Activated naive CD4-positive, alpha-beta T cell treated with anti-CD3 and anti-CD28 coated beads, Interleukin-2, amount 10 ng/mL, durations not matched to agents 7 days and 5 days (primary cell): ENCODE measurements at places on chromosomes 13 and 19.

DNA sequence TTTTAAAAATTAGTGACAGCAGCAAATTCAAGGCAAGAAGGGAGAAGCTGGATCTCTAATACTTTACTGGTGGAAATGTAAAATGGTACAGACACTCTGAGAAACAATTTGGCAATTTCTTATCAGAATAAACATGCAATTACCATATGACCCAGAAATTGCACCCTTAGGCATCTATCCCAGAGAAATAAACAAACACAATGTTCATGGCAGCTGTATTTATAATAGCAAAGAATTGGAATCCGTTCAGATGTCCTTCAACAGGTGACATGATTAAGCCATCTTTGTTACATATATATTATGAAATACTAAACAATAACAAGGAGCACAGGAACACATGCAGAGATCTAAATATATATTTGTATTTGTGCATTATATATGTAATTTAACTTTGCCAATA is 756.5 kb downstream of the SLITRK1 start:
- no peaks in the 10 kb centered on the region for H3K27me3 ChIP-seq
- no peak for DNase-seq
- H3K4me3 ChIP-seq = no peak overlapping the region

- no peaks in the 10 kb centered on the region for H3K4me1 ChIP-seq
- H3K27ac ChIP-seq = no peak overlapping the region
- no peaks in the 10 kb centered on the region for H3K36me3 ChIP-seq
- H3K27me3 ChIP-seq = no peaks in the 10 kb centered on the region
- DNase-seq = no peak
Observed at GRCh38 chr13:80379245-80379644, 38.3 kb upstream of the SPRY2 start.

DNA sequence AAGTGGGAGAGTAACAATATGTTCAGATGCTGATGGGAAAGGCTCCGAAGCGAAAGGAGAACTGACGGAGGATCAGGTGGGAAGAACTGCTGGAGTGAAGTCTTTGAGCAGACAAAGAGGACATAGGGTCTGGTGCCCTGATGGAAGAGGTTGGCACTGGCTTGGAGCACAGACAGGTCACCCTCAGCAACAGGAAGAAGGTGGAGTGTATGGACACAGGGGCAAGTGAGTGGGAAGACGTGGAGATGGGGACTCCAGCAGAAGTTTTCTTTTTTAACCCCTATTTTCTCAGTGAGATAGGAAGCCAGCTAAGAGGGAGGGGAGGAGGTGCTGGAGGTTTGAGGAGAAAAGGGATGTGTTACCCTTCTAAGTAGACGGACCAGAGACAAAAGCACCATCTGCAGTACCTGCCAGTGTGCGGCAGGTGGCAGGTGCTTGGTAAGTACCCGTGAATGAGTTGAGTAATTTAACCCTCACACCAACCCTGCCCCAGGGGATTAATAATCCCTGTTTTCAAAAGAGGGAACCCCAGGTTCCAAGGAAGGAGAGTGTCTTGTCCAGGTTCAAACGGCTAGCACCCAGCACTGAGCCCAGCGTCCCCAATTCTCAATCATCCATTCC is 11.2 kb downstream of the HAS1 start:
- no peak overlapping the region for H3K27ac ChIP-seq
- no peak for DNase-seq
- peaks cover 17% of the 10 kb centered on the region for H3K27me3 ChIP-seq

DNA sequence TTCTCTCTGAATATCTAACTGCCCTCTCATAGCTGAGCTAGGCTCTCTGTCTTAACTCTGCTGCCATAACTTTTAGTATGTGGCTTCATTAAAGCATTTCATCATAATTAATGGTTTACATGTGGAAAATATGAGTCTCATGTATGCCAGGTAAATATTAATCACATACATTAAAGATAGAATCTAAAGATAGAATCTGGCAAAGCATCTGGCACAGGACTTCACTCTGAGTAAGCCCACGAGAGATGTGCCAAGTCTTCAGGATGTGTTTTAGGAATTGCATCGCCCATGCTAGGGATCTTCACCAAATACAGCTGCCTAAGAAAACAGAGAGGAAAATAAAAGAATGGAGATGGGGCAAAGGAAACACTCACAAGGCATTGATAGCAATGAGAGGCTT is 285.8 kb downstream of the DIAPH3 start:
- peaks cover 10% of the 10 kb centered on the region for H3K36me3 ChIP-seq
- H3K27me3 ChIP-seq = no peaks in the 10 kb centered on the region
- no peak overlapping the region for H3K4me3 ChIP-seq
- no peak overlapping the region for H3K27ac ChIP-seq
- no peak for DNase-seq

DNA sequence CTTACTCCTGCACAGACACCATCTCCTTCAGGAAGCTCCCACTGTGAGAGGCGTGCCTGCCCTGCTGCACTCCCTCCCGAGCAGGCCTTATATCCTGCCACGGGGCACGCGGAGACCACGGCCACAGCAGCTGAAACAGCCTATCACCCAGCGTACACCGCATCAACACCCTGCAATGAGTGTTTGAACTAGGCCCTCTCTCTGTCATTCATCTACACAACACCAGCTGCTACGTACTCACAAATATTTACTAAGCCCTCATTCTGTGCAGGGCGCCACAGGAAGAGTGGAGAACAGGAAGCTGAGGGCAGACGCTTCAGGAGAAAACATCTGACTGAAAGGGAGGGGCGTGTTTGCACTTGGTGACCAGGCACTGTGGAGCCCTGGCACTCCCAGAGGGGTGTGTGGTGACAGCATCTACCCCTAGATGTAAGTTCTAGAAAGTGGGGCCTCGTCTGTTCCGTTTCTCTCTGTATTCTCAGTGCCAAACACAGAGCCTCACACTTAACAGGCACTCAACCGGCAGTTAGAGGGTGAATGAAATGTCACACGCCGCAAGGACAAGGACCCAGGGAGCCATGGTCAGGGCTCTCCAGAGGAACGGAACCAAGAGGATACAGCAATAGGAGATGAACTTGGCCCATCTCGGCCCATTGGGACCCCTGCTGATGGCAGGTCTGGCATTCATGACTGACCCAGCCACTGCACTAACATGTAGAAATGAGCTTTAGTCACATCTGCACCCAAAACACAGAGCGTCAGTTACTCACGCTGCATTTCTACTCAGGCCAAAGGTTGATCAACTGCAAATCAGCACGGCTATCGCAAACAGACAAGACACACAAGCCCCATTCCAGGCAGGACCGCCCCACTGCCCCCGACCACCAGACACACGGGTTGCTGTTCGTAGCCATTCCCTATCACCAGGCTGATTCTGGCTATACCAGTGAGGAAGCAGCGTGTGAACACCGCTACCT is 15.7 kb downstream of the RANBP3 start:
- H3K27me3 ChIP-seq = no peaks in the 10 kb centered on the region
- peak overlapping the region; percentile 69 for H3K4me3 ChIP-seq
- peak overlapping the region; percentile 100 for H3K27ac ChIP-seq
- H3K36me3 ChIP-seq = peaks cover 16% of the 10 kb centered on the region
- peak; percentile 90 for DNase-seq
